Breast epithelium (tissue), 4 donors: ENCODE measurements at places on chromosomes 5 and 9. TPM values are rescaled to one million over a fixed set of nuclear protein-coding genes. Genes with fewer than 3 reads are reported as not detected.

DNA sequence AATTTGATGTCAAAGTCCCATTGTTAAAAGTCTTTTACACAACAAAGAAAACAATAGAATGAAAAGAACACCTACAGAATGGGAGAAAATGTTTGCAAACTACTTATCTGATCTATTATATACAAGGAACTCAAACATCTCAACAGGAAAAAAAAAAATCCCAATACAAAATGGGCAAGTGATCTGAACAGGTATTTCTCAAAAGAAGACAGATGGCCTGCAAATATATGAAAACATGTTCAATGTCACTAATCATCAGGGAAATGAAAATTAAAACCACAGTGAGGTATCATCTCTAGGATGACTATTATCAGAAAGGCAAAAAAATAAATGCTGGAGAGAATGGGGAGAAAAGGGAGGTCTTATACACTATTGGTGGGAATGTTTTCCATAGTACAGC lies 301.8 kb downstream of the ARHGAP26 start:
- no peak for DNase-seq

DNA sequence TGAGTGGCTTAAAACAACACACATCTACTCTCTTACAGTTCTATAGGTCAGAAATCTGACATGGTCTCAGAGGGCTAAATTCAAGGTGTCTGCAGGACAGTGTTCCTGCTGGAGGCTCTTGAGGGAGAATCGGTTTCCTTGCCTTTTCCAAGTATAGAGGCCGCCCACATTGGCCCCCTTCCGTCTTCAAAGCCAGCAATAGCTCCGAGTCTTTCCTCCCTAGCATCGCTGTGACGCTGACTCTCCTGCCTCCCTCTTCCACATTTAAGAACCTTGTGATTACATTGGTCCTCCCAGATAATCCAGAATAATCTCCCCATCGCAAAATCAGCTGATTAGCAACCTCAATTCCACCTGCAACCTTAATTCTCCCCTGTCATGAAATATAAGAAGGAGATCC lies 81.3 kb upstream of the IER5L start:
- no peak for DNase-seq

- no peak for DNase-seq
These were observed 1342.0 kb upstream of the NUDT12 start for GRCh38 chr5:104904561-104904960.

The SPATA31D4 gene
- total RNA-seq, result not detected
